ENCODE measurements at places on chromosomes 6 and 20. TPM values are rescaled to one million over a fixed set of nuclear protein-coding genes. Genes with fewer than 3 reads are reported as not detected.

TMC2 gene
- total RNA-seq: 1.7 TPM

KHDC1L gene
- 0.78 TPM for total RNA-seq

ETV7 gene
- not detected for total RNA-seq

LAMA5 gene
- 11.2 TPM for total RNA-seq

PAQR8 gene
- total RNA-seq: 12.8 TPM

IER3 gene
- total RNA-seq: 3.0 TPM

BACH2 gene
- 65.4 TPM for total RNA-seq

HSPA1A gene
- 117 TPM for total RNA-seq

MAP3K5 gene
- 9.8 TPM for total RNA-seq

PCSK2 gene
- total RNA-seq: 37.9 TPM

TFAP2D gene
- total RNA-seq: 0.47 TPM

SLC13A3 gene
- total RNA-seq: 10.8 TPM
